ENCODE measurements at places on chromosomes 6 and 20.

- no peak for DNase-seq
These were observed 128.2 kb upstream of the ADGRB3 start for GRCh38 chr6:68506911-68507310.

- DNase-seq = no peak
These were observed 685.7 kb downstream of the BCKDHB start for GRCh38 chr6:80792151-80792550.

DNA sequence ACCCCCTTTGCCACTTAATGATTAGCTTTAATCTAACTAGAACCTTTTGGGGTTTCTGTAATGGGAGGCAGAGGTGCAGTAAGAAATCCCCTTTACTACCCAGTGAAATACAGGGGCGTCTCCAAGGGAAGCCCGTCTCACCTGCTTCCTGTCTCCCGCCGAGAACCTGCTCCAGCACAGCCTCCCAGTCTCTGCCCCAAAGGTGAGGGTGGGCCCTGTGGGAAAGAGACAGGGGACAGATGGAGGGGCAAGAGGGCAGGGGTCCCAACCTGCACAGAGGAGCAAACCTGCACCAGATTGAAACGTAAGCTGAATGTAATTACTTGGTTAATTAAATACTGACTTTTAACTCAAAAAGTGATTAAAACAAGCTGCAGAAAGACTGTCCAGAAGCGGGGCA, 474.2 kb upstream of the SULF2 start:
- no peak for DNase-seq

- DNase-seq = no peak
These were observed 40.9 kb downstream of the PTPRA start for GRCh38 chr20:2914160-2914559.

DNA sequence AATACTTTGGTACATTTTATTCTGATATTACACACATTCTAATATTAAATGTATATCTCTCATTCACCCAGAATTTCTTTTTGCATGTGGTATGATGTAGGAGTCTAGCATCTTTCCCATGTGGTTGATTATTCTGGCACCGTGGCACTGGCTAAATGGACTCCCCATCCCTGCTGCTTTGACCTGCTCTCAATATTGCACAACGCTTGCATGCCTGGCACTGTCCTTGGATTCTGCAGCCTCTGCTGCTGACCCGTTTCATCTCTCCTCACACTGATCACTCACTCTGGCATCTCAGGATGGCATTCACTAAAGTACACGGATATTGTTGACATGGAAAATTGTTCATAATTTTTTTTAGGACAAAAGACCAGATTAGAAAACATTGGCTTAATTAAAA, 11.5 kb upstream of the DACT2 start:
- no peak for DNase-seq
